ENCODE measurements at places on chromosomes 11 and 22.

GRCh38 chr11:92886243-92886905 lies 83.1 kb upstream of the MTNR1B start:
- no peak overlapping the region for H3K27ac ChIP-seq
- H3K4me3 ChIP-seq = no peak overlapping the region
- H3K27me3 ChIP-seq = no peaks in the 10 kb centered on the region
- peak; percentile 49 for DNase-seq

DNA sequence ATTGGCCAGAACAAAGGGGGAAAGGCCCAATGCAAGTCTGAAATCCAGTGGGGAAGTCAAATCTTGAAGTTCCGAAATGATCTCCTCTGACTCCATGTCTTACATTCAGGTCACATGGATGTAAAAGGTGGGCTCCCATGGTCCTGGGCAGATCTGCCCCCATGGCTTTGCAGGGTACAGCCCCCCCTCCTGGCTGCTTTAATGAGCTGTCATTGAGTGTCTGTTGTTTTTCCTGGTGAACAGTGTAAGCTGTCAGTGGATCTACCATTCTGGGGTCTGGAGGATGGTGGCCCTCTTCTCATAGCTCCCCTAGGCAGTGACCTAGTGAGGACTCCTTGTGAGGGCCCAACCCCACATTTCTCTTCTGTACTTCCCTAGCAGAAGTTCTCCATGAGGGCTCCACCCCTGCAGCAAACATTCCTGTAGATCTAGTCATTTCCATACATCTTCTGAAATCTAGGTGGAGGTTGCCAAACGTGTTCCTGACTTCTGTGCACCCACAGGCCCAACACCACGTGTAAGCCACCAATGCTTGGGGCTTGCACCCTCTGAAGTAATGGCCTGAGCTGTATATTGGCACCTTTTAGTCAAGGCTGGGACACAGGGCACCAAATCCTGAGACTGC lies 9.3 kb downstream of the CARD18 start:
- H3K4me3 ChIP-seq = no peak overlapping the region
- no peak for DNase-seq
- H3K4me1 ChIP-seq = no peaks in the 10 kb centered on the region
- no peaks in the 10 kb centered on the region for H3K36me3 ChIP-seq

- DNase-seq = peak; percentile 62
- peak overlapping the region; percentile 88 for H3K27ac ChIP-seq
- H3K4me3 ChIP-seq = peak overlapping the region; percentile 69
- peaks cover 14% of the 10 kb centered on the region for H3K27me3 ChIP-seq
These were observed 269.9 kb upstream of the SORL1-AS1 start for GRCh38 chr11:121722431-121723245.

- H3K27ac ChIP-seq = no peak overlapping the region
- no peaks in the 10 kb centered on the region for H3K36me3 ChIP-seq
- DNase-seq = peak; percentile 93
- no peak overlapping the region for H3K4me3 ChIP-seq
These were observed 58.2 kb upstream of the THY1 start for GRCh38 chr11:119481021-119481666.

Measured in progenitor cell of endocrine pancreas (in vitro differentiated cells).